ENCODE measurements at places on chromosomes 5 and 9.
A peak's percentile ranks its signal among the peaks of the same experiment; 100 is the strongest.

DNA sequence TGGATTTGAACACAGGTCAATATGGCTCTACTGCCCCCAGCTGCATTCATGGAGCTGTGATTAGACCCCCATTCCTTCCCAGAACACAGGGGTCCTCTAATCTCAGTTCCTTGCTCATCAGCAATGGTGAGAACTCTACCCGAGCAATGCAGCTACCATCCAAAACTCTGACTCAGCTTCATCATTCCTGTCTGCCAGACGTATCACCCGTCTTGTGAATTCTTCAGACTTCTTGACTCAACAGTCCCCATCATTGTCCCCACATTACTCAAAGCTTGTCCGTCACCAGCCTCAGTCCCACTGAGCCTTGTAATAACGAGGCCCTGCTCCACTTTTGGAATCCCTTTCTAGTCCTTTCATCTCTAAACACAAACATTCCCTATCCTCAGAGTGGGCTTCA lies 36.3 kb upstream of the STX17 start:
- DNase-seq = no peak

- no peak for DNase-seq
These were observed 51.9 kb upstream of the SYNPO start for GRCh38 chr5:150588596-150588890.

DNA sequence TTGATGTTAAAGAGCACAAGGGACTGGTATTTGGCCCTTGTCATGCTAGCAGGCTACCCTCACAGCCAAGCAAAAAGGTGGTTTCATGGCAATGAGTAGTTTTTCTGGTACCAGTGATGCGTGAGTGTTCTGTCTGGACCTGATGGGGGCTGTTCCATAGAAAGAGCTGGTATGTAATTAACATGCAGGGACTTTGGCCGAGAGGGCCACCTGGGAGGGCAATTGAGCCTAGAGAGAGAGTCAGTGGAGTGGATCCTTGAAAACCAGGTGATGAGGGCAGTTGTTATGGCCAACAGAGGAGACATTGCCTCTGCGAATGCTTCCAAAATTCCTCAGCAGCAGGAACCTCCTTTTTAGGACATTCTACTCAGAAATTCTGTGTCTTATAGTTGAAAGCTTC lies 383.3 kb downstream of the PSAT1 start:
- DNase-seq = no peak

DNA sequence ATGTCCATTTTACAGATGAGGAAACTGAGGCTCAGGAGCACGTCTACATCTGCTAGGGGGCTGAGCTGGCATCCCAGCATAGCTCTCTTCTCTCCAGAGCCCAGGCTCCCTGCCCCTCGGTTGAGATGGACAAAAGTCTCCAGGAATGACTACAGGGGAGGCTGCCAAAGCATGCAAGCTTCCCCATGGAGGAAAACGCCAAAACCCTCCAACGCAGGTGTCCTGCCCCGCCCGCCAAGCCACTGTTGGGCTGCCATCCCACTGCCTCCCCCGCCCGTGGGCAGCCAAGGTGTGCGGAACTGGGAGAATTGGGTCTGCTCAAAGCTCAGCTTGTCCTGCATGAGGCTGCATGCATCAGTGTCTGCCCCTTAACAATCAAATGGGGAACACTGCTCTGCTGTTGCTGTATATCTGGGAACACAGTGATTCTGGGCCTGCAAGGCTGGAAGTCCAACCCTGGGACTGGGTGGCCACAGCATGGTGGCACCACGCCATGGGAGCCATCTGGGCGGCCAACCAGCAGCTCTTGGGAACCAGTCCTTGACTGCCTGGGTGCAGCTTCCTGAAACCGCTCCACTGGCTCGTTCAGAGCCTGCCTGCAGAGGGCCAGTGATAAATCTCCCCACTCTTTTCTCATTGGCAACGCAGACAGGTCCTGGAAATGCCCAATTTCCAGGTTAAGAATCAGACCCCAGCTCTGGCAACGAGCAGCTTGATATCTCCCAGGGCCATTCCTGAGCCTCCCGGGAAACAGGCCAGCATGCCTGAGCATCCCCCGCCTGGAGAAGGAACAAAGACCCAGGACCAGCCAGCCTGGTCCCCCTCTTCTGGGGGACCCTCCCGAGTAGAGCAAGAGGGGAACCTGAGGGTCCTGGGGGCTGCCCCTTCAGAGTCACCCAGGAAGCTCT lies 3.5 kb downstream of the RALGDS start:
- no peak for DNase-seq

- DNase-seq = no peak
These were observed 251.6 kb downstream of the NTRK2 start for GRCh38 chr9:84921175-84921574.

DNA sequence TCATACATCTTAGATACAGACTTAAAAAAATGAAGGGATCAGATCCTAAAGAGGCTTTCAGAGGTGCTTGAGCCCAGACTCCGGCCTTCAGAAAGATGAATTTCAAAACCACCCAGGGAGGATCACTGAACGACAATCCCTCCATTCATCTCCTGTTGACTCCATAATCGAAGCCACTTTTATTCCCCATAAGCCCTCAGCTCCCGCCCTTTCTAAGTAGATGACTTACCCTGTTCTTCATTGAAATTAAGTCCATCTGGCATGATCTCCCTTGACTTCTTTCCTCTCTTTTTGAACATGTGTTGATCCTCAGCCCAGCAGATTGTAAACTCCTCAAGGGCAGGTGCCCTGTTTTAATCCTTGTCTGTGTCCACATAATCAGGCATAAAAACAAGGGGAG lies 50.8 kb upstream of the ASTN2 start:
- DNase-seq = no peak

DNA sequence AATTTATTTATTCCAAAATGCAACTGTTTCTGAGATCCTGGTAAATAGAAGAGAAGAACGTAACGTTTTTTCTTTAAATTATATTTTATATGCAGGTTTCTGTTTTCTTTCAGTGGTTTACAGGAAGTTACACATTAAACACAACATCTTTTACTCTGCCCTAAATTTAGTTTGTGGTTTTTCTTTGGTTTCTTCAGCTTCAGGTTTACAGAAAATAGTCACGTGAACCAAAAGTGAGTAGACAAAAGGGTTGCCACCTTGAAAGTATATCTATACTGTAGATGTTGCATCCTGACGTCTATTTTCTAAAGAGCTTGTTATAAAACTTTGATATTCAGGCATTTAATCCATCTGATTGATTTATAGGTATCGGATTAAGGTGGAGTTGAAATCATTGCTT lies 1236.6 kb downstream of the MAT2B start:
- no peak for DNase-seq

DNA sequence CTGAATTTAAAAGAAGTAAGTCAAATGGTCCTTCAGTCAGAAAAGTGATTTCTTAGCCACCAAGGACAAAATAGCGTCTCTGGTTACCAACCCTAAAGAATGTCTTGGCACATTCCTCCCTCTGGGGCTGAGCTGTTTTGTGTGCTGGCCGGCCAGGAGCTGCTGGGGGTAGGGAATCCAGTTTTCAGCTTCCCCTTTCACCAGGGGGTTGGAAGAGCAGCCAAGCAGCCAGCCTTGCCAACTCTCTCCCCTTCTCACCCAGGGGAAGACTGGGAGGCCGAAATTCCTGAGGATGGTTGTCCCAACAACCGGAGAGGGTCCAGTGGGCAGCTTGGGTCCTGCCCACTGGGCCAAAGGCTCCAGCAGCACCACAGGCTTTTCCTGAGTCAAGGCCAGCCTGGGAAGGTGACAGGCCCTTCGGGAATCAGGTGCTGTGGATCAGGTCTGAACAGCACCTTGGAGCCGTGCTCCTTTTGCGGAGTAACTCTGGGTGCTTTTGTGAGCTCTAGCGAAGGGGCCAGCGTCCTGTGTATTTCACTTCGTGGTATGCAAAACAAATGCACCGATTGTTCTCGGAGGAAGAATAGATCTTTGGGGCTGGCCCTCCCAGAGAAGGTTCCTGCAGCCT lies 4.2 kb downstream of the WWC1 start:
- no peak for DNase-seq

DNA sequence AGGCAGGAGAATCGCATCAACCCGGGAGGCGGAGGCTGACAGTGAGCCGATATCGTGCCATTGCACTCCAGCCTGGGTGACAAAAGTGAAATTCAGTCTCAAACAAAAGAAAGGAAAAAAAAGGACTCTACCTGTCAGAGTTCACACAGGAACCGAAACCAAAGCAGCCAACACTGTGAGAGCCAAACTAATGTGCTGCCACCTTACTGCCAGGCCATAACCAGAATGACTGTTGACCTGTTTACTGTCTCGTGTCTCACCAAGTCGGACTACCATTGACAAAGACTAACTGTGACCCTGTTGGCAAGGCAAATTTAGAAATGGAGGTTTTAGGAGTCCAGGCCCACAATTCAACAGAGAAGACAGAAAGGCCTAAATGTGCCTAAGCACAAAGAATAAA lies 112.4 kb downstream of the ANXA2R start:
- no peak for DNase-seq

- DNase-seq = no peak
These were observed 136.3 kb downstream of the MED27 start for GRCh38 chr9:131943351-131943841.

- no peak for DNase-seq
These were observed 17.5 kb downstream of the STXBP1 start for GRCh38 chr9:127629468-127630081.

DNA sequence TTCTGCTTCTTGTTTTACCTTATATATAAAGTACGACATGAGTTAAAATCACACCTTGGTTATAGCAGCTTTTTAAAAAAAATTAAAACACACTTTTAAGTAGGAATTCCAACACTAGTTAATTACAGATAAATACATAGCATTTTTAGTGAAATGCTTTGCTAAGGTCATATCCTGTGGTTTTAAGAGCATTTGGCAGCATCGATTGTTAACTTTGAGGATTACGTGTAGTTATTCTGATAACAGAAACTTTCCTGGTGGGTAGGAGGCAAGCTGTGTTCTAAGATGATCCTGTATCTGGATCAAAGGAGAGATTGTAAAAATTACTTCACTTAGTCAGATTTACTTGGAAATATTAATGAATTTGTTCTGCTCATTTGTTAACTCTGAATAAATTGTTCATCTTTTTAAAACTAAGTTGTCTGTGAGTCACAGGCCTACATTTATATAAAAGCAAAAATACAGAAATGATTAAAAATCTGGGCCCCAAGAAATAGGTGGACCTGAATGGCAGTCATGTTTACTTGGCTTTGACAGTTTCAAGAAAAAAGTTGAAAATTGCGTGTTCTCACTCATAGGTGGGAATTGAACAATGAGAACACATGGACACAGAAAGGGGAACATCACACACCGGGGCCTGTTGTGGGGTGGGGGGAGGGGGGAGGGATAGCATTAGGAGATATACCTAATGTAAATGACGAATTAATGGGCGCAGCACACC lies 58.3 kb downstream of the TRIO start:
- DNase-seq = no peak

- DNase-seq = no peak
These were observed 116.4 kb upstream of the FST start for GRCh38 chr5:53364061-53364460.

GRCh38 chr9:2567922-2568321 lies 53.7 kb upstream of the VLDLR start:
- no peak for DNase-seq

DNA sequence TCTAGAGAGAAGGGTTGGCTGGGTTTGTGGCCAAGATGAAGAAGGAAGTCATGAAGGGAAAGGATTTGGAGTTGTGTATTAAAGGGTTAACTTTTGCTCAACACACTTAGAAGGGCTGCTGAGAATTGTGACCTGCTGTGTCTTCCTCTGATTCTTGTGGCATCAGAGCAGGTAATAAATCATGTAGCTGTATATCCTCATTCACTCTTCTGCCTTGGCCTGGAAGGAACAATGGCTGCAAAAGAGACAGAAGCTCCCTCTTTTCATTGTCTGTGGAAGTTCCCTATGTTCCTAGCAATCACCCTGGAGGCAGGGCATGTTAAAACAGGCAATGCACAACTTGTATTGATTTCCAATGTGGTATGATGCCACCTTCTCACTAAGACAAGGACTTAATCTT lies 159.1 kb downstream of the LRRC70 start:
- no peak for DNase-seq

- DNase-seq = no peak
These were observed 82.4 kb upstream of the IFNK start for GRCh38 chr9:27441741-27442070.

DNA sequence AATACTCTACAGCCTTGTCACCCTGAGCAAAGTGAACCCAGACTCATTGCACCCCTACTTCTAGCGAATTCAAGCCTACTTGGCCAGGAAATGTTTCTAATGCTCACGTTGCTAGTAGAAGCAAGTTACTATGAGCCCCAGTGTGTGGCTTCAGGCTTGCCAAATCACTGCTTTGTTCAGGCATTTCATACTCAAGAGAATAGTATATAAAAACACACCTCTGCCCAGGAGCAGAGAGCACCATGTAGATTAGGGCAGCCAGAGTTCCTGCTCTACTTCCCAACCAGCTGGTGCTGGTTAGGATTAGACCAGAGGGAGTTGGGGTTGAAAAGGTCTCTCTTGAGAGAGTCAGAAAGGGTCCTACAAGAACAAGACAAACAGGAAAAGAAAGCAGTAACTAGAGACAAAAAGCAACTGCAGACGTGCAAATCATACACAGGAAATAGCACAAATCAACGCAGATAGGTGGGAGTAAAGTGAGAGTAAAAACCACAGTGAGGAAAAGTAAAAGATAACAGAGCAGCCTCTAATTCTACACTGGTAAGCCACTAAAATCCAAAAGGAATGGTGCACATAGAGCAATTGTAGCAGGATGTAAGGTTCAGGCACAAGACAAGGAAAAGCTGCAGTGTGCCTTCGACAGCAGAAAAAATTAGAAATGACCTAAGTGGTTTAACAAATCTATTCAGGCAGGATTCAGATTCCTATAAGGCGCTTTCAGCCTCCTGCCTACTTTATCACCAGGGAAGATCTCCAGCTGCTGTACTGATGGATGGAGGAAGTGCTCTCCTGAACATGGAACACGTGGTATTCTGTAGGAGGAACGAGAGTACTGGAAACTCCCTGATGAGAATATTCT lies 49.6 kb upstream of the KIF2A start:
- DNase-seq = peak; percentile 50

DNA sequence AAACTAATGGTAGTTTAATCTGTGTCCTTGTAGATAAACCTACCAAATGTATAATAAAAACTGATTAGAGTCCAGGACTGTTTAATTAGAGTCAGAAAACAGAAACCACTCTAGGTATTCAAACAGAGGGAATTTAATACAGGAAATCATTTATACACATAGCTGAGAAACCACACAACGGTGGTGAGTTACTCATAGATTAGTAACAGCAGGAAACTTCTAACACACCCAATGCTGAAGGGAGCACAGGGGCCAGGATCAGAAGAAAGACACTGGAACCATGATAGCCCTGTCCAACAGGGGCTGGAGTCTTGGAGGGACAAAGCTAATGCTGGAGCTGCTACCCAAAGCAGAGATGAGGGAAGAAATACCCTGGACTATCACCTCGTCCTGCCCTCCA lies 321.0 kb downstream of the ACTL7B start:
- no peak for DNase-seq

All from T-helper 1 cell (primary cell).